Suppressor macrophage treated with lipopolysaccharide for 4 hours (primary cell): ENCODE measurements at places on chromosomes 5 and 9.
A peak's percentile ranks its signal among the peaks of the same experiment; 100 is the strongest.

DNA sequence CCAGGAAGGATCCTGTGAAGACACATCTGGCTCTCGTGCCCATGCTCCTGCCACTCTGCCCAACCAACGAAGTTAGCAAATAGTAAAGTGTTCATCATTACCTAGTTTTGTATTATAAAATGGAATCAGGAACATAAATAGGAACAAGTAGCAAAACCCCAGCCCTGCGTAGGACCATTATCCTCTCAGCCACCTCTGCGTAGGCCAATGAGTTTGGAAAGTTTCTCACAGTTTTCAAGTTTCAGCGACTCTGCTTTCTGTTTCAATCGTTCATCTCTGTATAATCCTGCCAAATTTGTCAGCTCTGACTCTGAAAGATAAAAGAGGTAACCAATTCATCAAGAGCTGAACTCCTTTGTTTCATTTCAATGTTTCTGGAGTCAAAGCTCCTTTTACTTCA is 10.1 kb upstream of the SPATA24 start:
- no peak for DNase-seq

DNA sequence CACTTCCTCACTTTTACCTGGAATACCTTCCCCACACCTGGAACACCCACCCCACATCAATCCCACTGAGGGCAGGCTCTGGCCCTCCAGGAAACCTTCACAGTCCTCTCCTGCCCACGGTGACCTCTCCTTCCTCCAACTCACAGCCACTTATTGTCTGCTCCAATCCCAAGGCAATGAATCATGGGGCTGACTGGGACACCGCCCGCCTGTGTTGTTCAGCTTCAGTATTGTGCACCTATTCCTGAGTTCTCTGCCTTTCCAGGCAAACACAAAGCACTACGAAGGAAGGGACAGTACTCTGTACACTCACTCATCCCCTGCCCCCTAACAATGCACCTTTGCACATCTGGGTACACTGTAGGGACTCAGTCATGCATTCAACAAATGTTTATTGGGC is 7.3 kb downstream of the PCDH1 start:
- DNase-seq = no peak

DNA sequence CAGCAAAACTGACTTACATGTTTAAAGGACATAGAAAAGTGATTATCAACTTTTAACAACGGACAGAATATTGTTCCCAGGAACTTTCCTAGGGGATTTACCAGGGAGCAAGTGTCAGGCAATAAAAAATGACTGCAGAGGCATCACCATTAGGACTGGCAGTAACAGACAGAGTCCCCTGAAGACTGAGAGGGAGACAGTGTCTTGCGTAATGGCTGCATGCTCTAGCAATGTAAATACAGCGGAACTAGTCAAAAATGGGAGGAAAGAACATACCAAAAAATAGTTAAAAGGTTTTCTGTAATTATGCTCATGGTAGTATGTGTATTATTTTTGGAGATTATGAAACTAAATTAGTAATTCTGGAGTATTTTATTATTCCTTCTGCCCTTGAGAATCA is 181.8 kb downstream of the CRB2 start:
- DNase-seq = no peak

DNA sequence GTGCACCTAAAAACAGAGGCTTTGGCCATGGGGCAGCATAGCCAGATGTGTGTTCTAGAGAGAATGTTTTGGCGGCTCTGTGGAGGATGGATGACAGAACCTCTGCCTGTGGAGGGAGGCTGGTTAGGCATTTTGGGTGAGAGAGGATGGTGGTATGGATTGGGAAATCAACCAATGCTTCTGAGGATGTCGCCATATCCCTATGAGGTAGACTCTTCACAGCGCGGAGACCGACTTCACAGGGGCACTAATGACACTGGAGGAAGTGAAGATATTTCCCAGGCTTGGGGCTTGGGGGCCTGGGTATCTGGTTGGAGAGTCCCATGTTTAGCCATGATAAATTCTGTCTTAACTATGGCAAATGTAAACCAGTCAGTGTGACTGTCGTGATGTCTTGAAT is 140.6 kb upstream of the KLF4 start:
- peak; percentile 32 for DNase-seq

DNA sequence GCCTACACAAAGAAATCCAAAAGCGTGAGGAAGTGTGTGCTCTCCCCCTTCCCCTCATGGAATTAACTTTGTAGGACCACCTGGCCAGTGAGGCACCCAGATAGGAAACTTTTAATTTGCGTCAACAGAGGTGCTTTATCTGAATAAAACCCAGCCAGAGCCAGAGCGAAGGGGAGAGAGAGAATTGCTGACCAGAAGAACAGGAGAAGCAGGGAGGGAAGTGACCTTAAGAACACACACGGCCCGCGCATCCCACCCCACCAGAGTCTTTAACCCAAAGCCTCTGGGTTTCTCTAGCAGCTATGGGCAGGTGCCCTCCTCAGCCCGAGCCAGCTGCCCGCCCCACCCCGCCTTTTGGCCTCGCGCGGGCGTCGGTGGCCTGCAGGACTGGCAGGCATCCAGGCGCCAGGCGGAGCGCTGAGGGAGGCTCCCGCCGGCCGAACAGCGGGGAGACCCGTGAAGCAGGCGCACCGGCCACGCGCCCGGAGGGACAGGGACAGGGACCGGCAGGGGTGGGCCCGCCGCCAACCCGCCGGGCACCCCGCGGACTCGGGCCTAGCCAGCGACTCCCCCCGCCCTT is 580 bp downstream of the ERAP1 start:
- DNase-seq = peak; percentile 61

- DNase-seq = no peak
Measured at GRCh38 chr5:146561711-146562110, 45.7 kb upstream of the GPR151 start.

DNA sequence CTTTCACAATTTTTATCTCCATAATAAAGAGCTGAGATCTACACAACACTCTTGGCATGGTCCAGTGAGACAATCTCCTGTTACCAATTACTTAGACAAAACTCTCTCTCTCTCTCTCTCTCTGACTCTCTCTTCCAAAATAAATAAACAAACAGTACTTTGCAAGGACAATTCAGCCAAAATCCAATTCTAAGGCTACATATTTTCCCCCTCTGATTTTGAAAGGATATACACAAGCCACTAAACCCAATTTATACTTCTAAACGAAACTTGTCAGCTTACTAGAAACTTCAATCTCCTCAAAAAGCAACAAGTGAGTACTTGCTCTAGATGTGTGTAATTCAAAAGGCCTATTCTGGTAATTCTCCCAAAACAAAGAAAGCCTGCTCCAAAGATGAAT is 26.3 kb upstream of the TNPO1 start:
- DNase-seq = no peak

GRCh38 chr5:98458004-98458403 is 315.5 kb upstream of the RGMB start:
- no peak for DNase-seq

GRCh38 chr9:97525451-97525850 is 24.0 kb downstream of the TMOD1 start:
- DNase-seq = no peak

- DNase-seq = no peak
Measured at GRCh38 chr5:165521816-165522610, 2016.6 kb downstream of the MAT2B start.

- DNase-seq = no peak
Measured at GRCh38 chr9:78828521-78828920, 531.6 kb downstream of the PSAT1 start.

DNA sequence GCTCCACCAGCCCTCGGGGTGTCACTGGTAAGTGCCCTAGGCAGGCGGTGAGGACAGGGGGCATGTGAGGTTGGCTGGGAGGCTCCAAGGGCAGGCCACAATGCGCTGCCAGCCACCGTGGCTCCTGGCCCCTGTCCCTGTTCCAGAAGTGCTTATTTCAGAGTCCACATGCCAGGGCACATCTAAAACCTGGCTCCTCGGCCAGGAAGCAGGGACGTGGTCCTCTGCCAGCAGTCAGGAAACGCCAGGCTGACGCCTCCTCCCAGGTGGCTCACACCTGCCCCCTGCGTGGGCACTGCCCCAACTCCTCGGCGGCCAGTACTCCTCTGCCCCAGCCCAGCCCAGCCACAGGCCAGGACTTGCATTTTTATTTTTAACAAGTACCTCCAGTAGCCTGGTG is 68.5 kb downstream of the SECISBP2 start:
- no peak for DNase-seq

GRCh38 chr5:88956416-88956815 is 73.4 kb upstream of the MEF2C start:
- no peak for DNase-seq

DNA sequence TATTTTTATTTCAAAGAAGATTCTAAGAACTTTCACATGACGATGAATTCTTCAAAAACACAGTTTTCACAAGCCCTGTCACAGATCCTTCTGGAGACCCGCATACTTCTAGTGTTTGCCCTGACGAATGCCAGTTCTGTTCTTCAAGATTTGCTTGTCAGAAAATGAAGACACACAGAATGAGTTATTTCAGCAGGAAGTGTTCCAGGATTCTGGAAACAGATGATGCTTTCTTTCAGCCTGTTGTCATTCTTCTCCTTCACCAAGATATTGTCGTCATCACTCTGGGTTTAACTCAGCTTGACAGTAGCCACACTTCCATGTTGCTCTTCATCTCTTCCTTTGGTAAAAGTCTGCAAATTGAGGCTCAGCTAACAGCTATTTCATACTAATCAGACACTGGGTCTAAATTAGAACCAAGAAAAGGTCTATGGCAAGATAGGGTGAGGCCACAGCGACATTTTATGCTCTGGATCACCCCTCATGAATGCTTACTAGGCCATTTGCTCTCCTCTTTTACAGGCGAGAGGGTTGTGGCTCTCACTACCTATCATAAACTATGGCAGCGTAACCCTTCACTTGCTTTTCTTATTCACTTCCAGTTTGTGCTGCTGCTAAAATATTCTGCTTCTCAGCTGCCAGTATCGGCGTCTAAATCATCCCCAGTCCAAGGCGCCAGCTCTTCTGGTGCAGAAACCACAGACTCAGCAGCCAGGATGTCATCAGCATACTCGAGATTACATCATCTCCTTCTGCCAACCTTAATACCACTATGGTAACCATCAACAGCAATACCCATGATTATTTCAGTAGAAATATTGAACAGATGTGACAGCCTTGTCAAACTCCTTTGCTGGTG is 159.6 kb upstream of the TBCA start:
- DNase-seq = peak; percentile 53

DNA sequence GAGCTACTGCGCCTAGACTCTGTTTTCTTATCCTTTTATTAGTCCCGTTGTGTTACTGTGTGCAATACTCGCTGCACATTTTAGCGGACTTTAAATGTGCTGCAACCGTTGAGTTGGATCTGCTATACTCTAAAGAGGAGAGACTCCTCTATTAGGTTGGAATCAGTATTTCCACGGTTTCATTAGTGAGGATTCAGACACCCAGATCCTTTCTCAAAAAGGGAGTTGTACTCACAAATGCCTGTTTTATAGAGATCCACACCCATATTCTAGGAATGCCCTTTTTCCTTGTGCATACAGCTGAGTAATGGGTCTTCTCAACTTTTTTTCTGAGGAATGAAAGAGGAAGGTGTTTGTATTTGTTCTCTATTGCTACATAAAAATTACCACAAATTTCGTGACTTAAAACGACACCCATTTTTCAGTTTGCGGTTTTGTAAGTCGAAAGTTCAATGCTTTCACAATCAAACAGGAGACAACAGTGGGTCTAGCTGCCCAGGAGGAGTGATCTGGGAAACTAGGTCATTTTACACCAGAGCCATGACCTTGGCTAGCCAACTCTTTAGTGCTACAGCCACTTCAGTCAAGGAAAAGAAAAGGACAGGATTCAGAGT is 52.8 kb upstream of the SLC44A1 start:
- DNase-seq = peak; percentile 92

DNA sequence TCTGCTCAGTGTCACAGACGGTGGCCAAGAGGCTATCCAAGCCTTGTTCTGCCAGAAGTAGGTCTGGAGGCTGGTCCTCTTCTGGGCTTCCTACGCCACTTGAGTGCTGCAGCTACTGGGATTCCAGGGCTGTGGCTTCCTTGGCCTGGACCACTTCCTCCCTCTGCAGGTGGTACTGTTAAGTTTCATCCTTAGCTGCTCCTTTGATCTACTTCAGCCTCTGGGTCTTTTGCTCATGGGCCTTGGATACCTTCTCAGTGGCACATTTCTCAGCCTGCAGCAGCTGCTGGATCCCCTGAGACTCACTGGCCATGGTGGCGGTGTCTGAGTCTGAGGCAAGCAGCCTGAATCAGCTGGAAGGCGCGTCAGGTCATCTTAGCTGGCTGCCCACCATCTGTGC is 10.3 kb downstream of the CNOT8 start:
- DNase-seq = no peak

GRCh38 chr9:107131108-107131799 is 151.8 kb upstream of the RAD23B start:
- DNase-seq = no peak

GRCh38 chr9:124017929-124018729 is 6.6 kb downstream of the LHX2 start:
- no peak for DNase-seq

DNA sequence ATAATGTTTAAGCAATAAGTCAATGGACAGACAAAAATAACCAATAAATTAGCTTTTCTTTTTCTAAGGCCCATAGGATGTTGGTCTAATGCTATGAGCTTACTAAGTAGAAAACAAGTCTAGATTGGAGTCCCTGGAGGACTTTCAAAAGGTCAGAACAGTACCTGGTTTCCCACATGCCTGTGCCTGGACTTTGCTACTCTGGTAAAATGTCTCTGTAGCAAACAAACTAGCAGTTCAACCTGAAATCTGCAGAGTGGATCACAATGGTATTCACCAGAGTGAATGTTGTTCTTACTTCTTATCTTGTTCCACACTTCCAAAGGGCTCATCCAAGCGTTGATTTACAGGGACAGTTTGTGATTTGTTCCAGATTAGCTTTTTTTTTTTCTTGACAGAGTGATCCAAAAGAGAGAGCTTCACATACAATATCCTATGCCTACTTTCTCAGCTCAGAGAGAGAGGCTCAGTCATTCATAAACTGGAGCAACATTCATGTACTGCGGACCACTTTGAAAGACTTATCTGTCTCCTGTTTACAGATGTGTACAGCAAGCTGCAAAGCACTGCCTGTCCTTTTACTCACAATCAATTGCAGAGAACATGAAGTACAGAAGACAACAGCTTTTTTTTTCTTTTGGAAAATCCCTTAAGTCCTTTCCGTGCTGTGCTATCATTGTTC is 466.1 kb downstream of the SPATA31D1 start:
- DNase-seq = no peak

DNA sequence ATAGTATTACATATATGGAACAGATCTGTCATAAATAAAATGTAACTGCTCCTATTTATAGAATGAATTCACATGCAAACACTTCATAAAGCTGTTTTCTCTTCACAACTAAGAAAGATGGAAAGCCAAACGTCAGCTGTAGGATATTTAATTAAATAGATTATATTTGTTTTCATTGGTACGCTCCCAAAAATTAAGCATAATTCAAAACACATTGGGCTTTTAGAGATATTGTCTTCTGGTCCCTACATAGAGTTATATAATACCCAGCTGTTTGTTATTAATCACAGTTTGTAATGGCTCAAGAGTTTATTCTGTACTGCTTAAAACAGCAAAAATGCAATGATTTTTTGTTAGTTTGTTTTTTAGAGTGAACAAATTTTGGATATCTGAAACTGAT is 61.2 kb downstream of the MRPS30 start:
- DNase-seq = no peak
